ENCODE measurements at places on chromosomes 7 and 10. TPM values are rescaled to one million over a fixed set of nuclear protein-coding genes. Genes with fewer than 3 reads are reported as not detected.

Gene ANXA8
- total RNA-seq = 0.68 TPM

Gene OGDH
- 51.0 TPM for total RNA-seq

Gene HOXA9
- not detected for total RNA-seq

Gene TECTB
- total RNA-seq = not detected

Gene TACC2
- total RNA-seq = 1.8 TPM

Gene LRRD1
- total RNA-seq = under 0.01 TPM

Gene LIPM
- total RNA-seq = not detected

Gene ANKIB1
- total RNA-seq = 52.1 TPM

Gene FOXP2
- 0.08 TPM for total RNA-seq

All from smooth muscle cell of the coronary artery (primary cell).